ENCODE measurements at places on chromosomes 4 and X. TPM values are rescaled to one million over a fixed set of nuclear protein-coding genes. Genes with fewer than 3 reads are reported as not detected.

DNA sequence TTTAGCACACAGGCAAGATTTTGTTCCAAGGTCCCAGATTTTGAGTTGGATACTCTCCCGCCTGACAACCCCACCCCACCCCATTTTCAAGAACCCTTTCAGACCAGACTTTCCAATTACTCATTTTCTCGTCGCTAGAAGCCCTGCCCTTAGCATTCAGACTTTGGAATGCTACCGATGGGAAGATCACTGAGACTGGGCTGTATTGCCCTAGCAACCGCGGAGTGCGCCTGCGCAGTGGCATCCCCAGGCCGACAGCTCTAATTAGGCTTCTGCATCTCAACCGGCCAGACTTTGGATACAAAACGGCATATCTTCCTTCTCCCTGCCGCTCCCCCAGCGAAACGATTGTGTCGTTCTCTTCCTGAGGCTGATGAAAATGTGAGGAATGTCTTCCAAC, 3.4 kb downstream of the MAGEE2 start:
- no peak for DNase-seq
- H3K27ac ChIP-seq = no peak overlapping the region
- no peaks in the 10 kb centered on the region for H3K36me3 ChIP-seq
- H3K4me3 ChIP-seq = no peak overlapping the region
- no peaks in the 10 kb centered on the region for H3K27me3 ChIP-seq

DNA sequence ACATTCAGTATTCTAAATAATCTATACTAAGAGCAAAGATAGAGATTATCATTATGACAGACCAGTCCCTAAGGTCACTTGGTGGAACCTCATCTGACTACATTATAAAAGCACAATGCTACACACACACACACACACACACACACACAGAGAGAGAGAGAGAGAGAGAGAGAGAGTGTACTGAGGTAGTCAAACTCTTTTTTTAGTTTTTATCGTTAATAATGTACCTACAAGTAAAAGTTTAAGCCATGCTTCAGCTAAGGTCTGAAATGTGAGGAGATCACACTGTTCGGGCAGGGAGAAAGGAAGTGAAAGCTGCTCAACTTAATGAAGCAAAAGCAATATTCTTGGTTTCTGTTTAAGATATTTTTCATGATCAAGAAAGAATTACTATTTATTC, 75.8 kb upstream of the CCDC160 start:
- DNase-seq = no peak
- H3K4me1 ChIP-seq = peaks cover 3% of the 10 kb centered on the region
- H3K4me3 ChIP-seq = peak overlapping the region; percentile 26

DNA sequence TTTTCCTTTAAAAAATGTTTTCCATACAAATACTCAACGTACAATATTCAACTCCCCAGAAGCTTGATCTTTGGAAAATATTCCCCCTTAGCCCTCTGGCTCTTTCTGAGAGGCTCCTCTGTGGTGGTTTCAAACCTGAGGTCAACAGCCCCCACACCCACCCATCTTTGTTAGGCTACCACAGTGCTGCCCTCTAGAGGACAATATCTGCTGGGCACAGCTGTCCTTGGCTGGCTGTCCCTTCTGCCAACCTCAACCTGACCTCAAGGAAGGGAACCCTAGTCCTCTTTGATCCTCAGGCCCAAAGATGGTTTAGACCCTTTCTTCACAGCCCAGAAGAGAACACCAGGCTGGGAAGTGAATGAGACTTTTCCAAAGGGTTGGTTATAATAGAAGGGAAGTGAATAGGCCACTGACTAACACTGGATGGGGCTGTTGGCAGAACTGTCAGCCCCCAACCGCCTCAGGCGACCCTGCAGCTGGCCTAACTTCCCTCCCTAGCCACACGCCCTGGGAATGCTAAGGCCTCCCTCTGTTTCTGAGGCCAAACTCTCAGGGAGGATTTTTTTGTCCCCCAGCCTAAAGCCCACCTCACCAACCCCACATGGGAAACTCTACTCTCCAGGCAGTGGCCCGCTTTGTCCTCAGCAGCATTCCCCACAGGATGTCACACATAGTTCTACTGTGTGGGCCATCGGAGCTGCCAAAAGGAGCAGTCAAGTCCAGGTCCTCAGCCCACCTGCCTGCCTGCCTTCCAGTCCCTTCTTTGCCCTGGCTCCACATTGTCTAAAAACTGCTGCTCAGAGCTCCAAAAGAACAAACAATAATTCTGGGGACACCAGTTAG, 34.3 kb downstream of the NYX start:
- DNase-seq = no peak
- H3K4me3 ChIP-seq = no peak overlapping the region
- peaks cover 5% of the 10 kb centered on the region for H3K27me3 ChIP-seq

DNA sequence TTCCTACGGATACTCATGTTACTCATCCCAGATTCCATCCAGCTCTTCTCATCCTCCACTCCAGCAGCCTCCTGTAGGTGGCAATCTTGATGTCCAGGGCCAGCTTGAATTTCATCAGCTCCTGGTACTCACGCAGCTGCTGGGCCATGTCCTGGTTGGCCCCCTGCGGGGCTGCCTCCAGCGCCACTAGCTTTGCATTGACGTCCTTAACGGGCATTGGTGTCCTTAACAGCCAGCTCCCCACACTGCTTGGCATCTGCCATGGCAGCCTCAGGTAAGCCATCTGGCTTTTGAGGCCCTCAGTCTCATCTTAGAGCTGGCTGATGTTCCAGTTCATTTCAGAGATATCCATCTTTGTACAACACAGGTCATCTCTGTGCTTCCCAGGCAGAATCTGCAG, 223.7 kb downstream of the FGF13 start:
- no peaks in the 10 kb centered on the region for H3K4me1 ChIP-seq
- H3K27ac ChIP-seq = no peak overlapping the region
- no peaks in the 10 kb centered on the region for H3K27me3 ChIP-seq
- no peak overlapping the region for H3K4me3 ChIP-seq
- DNase-seq = peak; percentile 60

GRCh38 chrX:45553417-45553816, 352.7 kb upstream of the DIPK2B start:
- H3K36me3 ChIP-seq = no peaks in the 10 kb centered on the region
- peaks cover 20% of the 10 kb centered on the region for H3K27me3 ChIP-seq
- H3K4me3 ChIP-seq = no peak overlapping the region
- no peak for DNase-seq

The FRG2 gene
- not detected for total RNA-seq

DNA sequence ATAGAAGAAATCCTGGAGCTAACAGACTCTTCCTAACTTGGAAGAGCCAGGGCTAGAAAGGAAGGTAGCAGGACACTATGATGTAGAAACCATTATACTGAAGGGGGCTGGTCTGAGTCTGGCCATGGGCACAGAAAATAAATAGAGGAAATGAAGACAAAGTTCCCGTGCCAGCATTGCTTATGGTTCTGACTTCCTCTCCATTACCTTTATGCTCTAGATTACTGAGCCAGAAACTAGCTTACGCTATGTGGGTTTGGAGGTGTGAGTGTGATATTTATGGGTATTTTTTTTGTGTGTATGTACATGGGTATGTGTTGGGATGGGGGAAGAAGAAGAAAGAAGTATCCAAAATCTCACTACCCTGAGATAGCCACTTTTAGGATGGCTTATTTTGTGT, 148.3 kb downstream of the GLUD2 start:
- no peak for DNase-seq
- H3K4me1 ChIP-seq = no peaks in the 10 kb centered on the region
- no peaks in the 10 kb centered on the region for H3K36me3 ChIP-seq

DNA sequence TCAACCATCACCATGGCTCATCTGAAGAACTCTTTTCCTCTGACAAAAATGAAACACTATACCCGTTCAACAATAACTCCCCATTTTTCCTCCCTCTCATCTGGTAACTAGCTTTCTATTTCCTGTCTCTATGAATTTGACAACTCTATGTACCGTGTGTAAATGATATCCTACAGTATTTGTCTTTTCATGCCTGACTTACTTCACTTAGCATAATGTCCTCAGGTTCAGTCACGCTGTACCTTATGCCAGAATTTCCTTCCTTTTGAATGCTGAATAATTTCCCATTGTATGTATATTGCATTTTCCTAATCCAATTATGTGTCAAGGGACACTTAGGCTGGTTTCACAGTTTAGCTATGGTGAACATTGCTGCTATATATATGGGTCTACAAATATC, 18.2 kb downstream of the MAGEA9 start:
- H3K4me3 ChIP-seq = peak overlapping the region; percentile 38
- no peak overlapping the region for H3K27ac ChIP-seq
- H3K4me1 ChIP-seq = peaks cover 6% of the 10 kb centered on the region
- peaks cover 14% of the 10 kb centered on the region for H3K27me3 ChIP-seq
- H3K36me3 ChIP-seq = no peaks in the 10 kb centered on the region

The CFP gene
- 0.71 TPM for total RNA-seq

The KANTR gene
- total RNA-seq = 17.6 TPM

GRCh38 chr4:72394012-72394663, 174.9 kb downstream of the ADAMTS3 start:
- H3K36me3 ChIP-seq = no peaks in the 10 kb centered on the region
- H3K27me3 ChIP-seq = no peaks in the 10 kb centered on the region
- H3K4me1 ChIP-seq = no peaks in the 10 kb centered on the region
- no peak for DNase-seq
- no peak overlapping the region for H3K27ac ChIP-seq

GRCh38 chrX:23327104-23327503, 7.5 kb upstream of the PTCHD1 start:
- H3K4me1 ChIP-seq = no peaks in the 10 kb centered on the region
- no peaks in the 10 kb centered on the region for H3K36me3 ChIP-seq
- no peak overlapping the region for H3K27ac ChIP-seq
- no peak overlapping the region for H3K4me3 ChIP-seq

DNA sequence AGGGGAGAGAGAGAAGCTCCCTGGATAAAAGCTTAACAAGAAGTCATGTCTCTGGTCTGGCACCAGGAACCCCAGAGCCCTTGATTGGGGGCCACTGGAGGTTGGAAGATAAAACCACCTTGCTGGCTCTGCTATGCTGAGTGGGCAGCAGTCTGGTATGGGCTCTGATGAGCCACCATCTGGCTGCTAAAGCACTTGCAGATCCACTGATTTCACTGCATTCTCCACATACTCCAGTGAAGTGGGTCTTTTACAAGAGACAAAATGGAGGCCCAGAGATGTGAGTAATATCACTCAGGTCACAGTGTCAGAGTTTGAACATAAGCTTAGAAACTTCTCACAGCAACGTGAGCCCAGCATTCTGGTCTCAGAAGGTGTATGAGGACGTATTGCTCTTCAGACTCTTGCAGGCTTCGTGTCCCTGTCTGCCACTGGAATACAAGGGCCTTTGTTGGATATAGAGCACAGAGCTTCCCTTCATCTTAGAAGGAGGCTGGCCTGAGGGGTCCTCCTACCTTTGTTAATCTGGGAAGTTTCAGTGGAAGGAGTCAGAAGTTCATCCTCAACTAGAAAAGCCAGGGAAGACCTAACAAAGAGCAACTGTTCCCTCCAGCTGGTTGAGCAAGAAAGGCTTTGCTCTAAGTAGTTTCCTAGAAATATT, 11.8 kb downstream of the CLDN2 start:
- no peak overlapping the region for H3K27ac ChIP-seq
- no peaks in the 10 kb centered on the region for H3K27me3 ChIP-seq

The UCP1 gene
- not detected for total RNA-seq

DNA sequence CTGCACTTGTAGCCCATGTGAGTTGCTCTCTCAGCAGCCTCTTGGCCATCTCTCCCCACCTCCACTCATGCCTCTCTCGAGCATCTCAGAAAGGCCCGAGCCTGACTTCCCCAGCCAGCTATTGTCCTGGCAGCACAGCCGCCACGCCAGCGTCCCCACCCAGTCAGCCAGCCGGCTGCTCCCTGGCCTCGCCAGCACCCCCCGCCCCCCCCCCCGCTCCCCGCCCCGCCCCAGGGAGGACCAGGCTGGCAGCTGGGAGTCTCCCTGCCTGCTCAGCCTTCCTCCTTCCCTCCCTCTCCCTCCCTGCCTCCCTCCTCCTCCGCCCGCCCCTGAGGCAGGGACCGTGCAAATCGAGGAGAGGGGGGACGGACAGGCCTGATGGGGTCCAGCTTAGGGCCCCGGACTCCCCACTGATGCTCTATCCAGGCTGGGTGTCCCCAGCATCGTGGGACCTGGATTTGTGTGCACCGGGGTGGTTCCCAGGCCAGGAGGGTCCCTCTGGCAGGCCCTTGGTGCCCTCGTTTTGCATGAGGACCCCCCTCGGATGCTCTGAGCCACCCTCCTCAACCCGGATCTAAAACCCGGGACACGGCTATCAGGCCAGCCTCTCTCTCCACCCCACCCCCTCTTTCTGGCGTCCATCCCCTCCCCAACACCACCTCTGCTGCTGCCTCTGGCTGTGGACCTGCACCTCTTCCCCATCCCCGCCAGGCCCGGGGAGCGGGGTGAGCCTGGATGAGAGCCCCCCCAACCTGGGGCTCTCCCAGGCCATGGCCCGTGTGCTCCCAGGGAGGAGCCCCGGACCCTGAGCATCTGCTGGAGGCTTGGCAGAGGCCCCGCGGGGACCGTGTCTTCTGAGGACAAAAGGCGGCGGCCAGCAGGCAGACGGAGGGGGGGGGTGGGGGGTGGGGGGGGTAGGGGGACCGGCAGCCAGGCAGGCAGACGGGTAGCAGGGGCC, at the start of gene GPR173:
GPR173 (plus strand) TSS at position 621 of the 958 bp plus-strand sequence. CDS start 27,833 bp downstream, outside the sequence.
- H3K27ac ChIP-seq = no peak within 1 kb of the TSS
- H3K36me3 ChIP-seq = no peaks in the 10 kb centered on the region
- H3K4me3 ChIP-seq = no peak within 1 kb of the TSS
- DNase-seq = no peak
- no peaks in the 10 kb centered on the region for H3K4me1 ChIP-seq
- peaks cover 7% of the 10 kb centered on the region for H3K27me3 ChIP-seq

The SSX4B gene
- not detected for total RNA-seq

DNA sequence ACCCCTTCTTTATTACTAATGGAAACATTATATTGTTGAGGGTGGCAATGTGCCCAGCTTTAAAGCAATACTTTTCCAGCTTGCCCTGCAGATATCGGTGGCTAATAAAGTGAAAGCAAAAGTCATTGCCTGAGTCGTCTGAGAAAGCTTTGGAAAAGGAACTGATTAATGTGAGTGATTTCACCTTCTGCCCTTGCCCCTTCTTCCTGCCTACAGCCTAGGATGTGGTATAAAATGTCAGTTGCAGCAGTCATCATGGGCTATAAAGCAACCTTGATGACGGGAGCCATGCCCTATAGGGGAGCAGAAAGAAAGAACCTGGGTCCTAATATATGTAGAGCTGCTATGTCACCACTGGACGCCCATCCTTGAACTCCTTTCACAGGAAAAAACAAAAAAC, 132.4 kb upstream of the USP9X start:
- peak overlapping the region; percentile 39 for H3K4me3 ChIP-seq
- H3K36me3 ChIP-seq = no peaks in the 10 kb centered on the region
- peaks cover 16% of the 10 kb centered on the region for H3K27me3 ChIP-seq
- no peak overlapping the region for H3K27ac ChIP-seq
- no peak for DNase-seq

DNA sequence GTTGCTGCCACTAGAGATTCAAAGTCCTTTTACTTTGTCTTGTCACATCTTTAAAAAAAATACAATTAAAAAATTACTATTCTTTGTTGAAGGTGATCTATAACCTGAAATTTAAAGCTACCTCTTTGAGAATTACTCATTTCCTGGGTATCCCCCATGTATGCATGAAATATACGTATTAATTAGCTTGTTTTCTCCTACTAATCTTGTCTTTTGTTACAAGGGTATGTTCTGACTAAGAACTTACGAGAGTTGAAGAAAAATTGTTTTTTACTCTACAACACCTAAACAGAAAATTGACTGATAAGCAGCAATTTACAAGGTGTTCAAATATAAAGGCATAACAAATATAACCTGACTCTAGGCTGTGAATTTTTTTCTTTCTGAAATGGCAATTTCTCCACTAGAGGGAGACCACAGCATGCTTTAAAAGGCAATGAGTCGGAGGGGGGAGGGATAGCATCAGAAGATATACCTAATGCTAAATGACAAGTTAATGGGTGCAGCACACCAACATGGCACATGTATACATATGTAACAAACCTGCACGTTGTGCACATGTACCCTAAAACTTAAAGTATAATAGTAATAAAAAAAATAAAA, 249.6 kb downstream of the OPHN1 start:
- no peaks in the 10 kb centered on the region for H3K4me1 ChIP-seq
- peaks cover 25% of the 10 kb centered on the region for H3K27me3 ChIP-seq
- no peak for DNase-seq
- no peaks in the 10 kb centered on the region for H3K36me3 ChIP-seq
- H3K27ac ChIP-seq = no peak overlapping the region
